Fibroblast of pulmonary artery (primary cell): ENCODE measurements at places on chromosomes 3 and 15.

GRCh38 chr15:91368611-91369010, 268.6 kb downstream of the SV2B start:
- no peak for DNase-seq

DNA sequence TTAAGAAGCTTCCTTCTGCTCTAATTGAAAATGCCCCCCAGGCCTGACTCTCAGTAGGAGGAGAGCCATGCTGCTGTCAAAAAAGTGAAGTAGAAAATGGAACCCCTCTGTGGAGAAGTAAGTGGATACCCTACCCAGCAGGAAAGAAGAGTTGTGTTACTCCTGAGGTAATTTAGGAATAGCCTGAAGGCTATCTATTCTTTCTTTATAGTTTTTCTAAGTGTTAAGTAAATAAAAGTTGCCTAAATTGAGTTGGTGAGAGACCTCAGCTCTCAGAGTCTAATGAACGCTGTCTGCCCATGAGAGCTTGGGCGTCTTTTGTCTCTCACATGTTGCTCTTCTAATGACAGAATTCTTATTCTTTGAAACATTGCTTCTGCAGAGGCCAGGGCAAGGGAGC, 116.2 kb downstream of the NSUN3 start:
- no peak for DNase-seq

GRCh38 chr3:127410678-127411077, 122.8 kb upstream of the PRR20G start:
- DNase-seq = no peak

GRCh38 chr3:124884474-124885101, 2.6 kb downstream of the ITGB5 start:
- no peak for DNase-seq

- DNase-seq = no peak
Measured at GRCh38 chr3:54434756-54435155, 312.4 kb downstream of the CACNA2D3 start.

DNA sequence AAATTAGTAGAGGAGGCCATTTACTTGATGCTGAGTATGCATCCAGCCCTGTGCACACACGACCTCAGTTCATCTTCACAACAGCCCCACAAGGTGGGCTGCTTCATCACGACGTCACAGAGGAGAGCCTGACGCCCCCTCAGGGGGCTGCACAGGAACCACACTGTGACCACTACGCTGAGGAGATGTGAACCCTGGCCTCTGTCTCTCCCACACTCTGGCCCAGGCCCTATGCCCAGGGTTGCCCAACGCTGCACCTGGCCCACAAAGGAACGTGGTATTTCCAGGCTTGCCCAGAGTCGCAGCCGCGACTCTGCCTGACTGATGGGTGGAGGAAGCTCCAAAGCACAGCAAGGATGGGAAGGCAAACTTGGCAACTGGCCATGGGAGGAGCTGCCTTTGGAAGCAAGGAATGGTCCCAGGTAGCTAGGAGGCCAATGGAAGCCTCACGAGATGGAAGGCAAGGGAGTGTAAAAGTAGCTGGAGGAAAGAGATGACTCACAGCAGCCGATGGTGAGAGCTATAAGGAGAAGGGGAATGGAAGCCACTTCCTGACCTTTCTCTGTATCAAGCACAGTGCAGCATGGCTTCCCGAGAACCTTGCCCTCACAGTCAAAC, 226.0 kb downstream of the KLF13 start:
- DNase-seq = no peak

DNA sequence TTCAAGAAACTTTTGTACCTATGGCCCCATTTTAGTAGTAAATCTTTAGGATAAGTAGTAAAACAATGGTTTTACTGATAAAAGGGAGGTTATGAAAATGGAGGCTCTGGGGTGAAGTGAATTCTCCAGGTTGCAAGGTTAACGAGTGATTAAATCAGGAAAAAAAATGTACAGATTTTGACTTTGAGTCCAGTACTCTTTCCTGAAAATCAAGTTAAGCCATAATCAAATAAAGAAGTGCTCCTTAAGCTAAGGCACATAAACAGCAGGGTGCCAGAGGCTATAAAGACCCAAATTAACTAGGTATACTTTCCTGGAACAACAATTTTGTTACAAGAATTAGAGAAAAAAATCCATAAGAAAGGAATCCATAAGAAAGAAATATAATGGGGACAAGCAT, 114.7 kb downstream of the DPH6 start:
- DNase-seq = no peak

GRCh38 chr3:136428167-136428566, 178.0 kb downstream of the PCCB start:
- DNase-seq = peak; percentile 3

DNA sequence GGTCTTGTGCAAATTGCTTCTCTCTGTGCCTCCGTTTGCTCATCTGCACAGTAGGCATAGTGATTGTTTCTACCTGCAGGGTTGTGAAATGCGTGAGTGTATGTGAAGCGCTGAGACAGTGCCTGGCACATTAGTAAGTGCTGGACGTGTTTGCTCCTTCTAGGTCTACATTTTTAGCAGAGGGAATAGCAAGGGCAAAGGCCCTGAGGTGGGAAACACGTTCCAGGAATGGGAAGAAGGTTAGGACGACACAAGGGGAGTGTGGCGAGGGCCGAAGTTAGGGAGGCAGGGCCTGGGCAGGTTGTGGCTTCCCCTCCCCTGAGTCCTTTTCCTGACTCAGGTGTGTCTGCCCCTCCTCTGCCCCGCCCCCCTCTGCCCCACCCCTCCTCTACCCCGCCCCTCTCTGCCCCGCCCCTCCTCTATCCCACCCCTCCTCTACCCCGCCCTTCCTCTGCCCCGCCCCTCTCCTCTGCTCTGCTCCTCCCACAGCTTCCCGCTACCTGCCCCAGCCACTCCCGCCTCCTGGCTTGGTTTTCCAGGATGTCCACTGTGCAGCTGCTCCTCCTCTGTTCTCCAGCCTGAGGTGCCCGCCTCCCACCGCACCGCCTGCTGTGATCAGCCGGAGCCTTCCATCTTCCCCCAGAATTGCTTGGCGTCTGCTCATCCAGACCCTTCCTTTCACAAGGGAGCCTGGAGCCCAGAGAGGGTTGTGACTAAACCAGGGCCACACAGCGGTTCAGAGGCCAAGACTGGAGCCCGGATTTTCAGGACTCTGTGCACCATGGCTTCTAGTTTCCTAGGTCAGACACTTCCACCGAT, 31.1 kb upstream of the SMAD6 start:
- no peak for DNase-seq

GRCh38 chr15:85377986-85378385, 2.4 kb upstream of the AKAP13 start:
- DNase-seq = no peak

DNA sequence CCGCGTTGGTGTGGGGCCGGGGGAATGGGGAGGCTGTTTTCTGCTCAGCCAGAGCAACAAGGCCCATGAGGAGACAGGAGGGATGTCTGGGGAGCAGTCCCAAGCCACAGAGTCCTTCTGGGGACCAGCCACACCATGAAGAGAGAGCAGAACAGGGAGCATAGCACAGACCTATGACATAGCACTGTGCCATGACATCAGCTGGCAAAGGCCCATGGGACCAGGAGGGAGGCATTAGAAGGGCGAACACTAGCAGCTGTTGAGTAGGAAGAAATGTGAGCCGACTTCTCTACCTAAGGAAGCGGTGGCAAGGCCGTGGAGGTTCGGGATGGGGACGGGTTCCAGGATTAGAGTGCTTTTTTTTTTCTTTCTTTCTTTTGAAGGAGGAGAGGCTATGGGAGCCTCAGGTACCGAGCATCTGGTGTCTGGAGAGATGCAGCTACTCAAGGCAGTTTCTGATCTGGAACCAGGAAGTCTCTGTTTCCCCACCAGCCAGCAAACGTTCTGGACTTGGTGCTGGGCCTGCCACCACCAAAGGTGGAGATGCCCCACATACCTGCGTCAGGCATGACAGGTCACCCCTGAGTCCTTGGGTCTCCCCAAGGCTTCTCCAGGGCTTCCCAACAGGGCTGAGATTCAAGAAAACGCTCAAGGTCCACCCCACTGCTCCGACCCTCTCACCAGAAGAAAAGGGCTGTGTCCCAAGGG, 77.3 kb upstream of the CGNL1 start:
- DNase-seq = no peak

DNA sequence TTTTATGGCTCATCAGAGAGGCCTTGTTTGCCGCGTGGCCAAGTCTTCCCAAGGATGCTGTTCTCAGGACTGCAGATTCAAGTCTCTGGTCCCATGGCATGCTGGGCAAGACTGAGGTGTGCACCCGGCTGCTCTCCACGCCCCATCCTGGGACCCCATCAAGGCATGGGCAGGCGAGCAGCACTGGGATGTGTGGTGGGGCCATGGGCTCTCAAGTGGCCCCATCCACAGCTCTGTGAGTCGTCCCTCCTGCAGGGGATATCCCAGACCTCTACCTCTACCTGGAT, 13.1 kb upstream of the GP9 start:
- no peak for DNase-seq

DNA sequence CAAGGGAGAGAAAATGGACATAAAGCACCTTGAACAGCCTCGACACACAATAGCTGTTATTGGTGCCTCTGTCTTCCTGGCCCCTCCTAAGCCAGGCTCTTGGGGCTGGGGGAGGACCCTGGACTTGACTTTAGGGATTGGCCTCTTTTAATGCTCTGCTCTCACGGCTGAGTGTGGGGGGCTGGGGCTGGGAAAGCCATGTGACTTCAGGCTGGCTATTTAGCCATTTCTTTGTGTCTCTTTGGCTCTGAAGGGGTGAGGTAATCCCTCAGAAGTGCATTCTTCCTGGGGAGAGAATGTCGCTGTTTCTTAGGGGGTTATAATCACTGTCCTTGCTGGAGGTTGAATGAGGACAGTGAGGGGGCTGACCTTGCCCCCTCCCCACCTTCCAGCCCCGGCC, 26.2 kb downstream of the MAGEF1 start:
- DNase-seq = no peak

DNA sequence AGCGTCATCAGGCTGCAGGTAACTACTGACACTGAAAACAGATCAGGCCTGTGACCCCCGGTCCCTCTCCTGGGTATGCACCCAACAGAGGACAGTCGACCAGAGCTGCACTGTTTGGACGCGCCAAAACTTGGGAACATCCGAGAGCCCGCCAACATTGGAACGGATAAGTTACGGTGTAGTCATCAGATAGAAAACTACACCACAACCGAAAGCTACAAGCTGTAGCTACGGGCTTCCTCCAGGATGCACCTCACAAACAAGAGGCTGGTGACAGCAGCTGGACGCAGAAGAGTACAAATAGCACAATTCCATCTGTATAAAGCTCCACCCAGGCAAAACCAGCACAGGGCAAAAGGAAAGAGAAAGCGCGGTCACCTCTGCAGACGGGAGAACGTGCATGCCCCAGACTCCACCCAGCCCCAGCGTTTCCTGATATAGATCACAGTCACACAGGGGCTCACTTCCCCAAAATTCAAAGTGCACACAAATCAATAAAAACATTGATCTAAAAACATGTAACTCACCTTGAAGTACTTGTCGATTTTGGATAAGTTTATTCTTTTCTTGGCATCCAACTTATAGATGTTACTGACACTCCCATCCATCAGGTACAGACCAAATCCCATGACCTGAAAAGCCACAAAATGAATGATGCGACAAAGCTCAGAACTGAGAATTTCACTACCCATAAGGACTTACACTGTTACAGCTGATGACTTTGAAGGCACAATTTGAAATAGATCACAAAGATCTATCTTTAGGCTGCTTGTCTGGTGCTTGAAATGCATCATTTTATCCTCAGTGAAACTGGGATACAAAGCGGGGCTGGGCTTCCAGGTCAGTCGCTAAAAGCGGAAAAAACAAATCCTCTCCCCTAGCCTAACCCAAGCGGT, 43.3 kb downstream of the CYFIP1 start:
- DNase-seq = no peak

GRCh38 chr3:100697172-100697571, 12.1 kb upstream of the TFG start:
- no peak for DNase-seq

DNA sequence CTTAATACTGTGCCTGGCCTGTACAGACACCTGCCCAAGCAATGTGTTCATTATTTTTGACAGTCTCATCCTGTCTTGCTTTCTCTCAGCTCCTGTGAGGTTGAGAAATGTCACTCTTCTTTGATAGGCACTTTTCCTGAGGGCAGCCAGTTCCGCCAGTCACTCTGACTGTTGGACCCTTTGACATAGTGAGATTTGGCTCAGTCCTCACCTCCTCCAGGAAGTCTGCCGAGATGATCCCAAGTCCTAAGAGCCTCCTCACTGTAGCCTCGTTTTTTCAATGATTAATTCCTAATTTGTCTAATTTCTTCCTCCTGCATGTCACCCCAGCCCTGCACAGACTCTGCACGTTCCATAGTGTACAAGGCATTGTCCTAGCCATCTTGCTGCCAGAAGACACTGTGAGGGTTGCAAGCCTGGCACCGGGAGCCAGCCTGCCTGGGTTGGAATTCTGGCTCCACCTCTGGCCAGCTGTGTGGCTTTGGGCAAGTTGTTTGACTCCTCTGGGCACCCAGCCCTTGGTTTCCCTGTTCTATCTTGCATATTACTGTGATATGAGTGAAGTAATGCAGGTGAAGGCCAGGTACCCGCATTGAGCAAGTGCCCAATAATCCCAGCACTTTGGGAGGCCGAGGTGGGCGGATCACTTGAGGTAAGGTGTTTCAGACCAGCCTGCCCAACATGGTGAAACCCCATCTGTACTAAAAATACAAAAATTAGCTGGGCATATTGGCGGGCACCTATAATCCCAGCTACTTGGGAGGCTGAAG, 24.3 kb downstream of the RPLP1 start:
- DNase-seq = no peak

DNA sequence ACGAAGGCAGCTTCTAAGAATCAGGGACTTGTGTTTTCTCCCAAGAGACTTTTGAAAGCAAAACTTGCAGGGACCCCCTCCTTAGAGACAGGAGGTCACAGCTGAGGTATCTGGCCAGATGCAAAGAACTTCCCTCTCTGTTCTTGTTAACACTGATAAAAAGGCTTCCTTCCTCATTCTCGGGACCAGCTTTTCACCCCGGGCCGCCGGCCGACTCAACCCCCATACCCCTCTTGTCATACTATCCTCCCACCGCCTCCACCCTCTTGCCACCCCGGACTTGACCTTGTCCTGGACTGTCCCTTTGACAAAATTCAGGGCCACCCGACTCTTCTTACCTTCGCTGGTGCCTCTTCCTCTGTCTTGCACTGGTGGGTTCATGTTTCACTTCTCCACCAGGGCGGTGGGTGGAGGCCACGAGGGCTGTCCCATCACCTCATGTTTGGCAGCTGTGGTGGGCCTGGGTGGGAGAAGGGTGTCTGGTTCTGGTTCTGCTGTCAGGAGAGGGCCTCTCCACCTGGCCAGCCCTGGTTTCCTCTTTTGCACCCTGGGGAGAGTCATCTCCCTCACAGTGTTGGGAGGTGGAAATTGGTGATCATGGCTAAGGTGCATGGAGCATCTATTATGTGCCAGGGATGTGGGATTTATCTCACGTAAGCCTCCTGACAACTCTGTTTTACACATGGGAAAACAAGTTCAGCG, 32.5 kb downstream of the BHLHE40 start:
- no peak for DNase-seq

- DNase-seq = peak; percentile 9
Measured at GRCh38 chr15:82828075-82828474, 18.6 kb downstream of the WHAMM start.

DNA sequence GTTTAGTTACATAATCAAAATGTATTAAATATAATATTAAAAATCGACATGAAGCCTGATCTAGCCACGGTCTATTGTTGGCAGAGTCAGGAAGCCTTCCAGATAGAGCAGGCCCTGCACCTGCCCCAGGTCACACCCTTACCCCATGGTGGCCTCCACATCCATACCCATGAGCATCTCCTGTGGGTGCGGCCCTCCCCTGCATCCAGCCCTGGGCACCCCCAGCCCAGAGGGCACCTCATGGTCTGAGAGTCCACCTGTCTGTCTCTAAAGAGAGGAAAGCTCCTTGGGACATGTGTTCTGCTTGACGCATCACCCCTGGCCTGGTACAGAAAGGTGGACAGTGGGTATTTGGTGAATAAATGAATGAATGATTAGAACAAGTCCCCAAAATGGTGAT, 37.2 kb upstream of the CSPG4 start:
- no peak for DNase-seq
